LNCaP clone FGC (cell line): ENCODE measurements at places on chromosomes 3 and 15.

DNA sequence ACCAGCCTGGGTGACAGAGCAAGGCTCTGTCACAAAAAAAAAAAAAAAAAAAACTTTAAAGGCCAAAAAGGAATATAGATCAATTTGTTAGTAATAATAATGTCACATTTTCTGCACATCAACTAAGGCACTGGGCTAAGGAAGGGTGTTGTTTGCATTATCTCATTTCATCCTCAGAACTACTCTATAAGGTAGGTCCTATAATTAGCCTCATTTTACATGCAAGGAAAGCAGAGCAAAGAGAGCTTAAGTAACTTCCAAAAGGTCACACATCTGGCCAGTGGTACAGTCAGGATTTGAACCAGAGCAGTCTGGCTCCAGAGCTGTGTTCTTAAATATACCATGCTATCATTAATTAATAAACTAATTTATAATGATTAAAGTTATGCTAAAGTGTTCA, 42.2 kb upstream of the SPATA12 start:
- no peak for DNase-seq

DNA sequence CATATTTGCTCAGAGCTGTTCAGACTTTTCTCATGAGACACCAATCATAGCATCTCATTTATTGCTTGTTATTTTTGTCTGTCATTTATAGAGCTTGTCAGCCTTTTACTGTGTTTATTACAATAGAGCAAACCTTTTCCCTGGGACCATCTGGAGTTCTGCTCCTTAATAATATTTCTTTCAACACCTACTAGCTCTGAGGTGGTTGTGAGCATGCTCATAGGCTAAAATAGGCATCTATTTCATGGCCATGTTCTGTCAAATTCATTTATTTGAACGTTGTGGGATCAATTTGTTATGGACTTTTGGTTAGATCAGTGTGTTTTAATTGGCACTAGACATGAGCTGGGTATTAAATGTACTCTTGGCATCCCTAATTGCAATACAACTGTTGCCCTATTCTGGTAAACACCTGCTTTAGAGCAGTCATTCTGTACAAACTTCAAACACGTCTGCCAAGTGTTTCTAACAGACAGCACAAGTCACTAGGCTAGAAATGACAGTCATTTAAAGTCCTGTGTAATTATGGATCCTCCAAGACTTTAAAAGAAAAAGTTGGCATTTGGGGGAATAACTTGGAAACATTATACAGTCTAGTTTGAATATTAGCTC, 766.3 kb downstream of the ZNF385D start:
- no peak for DNase-seq

- DNase-seq: no peak
These were observed 135.3 kb downstream of the MEX3B start for GRCh38 chr15:81910355-81911021.

- no peak for DNase-seq
These were observed 150.2 kb downstream of the DNAJB8 start for GRCh38 chr3:128316481-128316891.

DNA sequence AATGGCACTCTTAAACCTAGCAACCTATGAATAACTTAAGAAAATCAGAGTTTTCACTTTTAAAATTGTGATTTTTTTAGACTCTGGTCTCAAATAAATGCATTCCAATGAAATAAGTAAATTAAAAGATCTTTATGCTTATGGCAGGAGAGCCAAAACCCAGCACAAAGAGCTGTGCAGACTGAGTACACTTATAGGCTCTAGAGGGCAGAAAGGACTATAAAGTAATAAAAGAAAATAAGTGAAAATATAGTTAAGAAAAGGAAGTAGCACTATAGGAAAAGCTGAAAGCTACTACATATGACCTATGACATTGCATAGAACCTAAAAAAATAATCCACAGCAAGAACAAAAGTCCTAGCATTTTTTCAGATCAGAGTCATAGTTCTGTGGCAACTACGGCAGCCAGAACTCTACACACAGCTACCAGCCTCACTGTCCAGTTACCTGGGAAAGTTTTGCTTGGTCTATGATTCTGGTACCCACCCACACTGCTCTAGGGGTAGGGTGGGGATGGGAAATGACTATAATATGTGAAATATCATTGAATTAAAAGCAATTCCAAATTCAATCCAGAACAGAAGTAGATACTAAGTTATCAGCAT, 30.5 kb downstream of the CLASP2 start:
- no peak for DNase-seq

- no peak for DNase-seq
These were observed 78.5 kb upstream of the RBMS3 start for GRCh38 chr3:29202378-29202777.

DNA sequence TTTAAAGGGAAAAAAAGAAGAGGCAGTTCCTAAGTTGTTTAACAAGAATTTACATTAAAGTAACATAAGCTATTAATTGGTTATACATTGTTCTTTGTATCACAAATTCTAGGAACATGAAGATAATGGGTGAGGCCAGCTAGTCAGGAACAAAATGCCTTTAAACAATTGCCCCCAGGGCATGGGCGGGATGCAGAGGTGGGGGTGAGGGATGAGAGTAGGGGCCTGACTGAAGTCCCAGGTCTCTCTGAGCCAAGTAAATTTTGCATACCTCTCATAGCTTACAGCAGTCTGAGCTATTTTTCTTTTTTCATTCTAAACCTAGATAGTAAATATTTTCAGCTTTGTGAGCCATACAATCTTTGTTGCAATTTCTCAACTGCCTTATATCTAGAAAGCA, 77.8 kb upstream of the RNU6-1 start:
- DNase-seq: no peak

DNA sequence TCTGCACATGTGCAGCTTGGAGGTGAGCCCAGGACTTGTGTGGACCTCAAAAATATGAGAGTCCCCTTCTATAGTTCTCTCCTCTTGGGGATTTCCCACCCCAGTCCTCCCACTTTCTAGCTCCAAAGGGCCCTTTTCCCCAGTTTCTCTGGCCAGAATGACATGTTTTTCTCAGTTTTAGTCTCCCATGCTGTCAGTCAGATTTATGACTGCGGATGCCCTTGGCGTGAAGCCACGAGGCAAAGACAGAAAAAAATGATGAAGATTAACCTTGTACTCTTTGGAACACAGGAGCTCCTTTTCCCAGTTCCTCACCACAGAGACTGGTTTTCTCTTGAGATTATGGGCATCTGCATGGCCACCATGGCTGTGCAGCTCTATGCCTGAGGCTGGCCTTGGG, 72.0 kb upstream of the TTBK2 start:
- DNase-seq: no peak

DNA sequence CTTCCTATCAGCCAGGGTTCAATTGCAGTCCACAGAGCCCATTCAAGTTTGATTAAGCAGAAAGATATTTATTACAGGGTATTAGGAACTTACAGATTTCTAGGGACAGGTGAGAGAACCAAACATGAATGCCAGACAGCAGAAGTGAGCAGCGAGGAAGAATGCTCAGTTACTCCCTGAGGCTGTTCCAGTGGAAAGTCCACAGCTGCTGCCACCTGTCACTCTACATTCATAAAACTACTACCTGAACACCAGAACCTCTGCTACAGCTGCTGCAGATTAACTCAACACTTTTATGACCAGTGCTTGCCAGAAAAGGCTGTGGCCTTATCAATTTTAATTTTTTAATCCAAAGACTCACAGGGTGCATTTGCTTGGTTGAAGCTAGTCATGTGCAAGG, 325.4 kb upstream of the ONECUT1 start:
- DNase-seq: no peak

DNA sequence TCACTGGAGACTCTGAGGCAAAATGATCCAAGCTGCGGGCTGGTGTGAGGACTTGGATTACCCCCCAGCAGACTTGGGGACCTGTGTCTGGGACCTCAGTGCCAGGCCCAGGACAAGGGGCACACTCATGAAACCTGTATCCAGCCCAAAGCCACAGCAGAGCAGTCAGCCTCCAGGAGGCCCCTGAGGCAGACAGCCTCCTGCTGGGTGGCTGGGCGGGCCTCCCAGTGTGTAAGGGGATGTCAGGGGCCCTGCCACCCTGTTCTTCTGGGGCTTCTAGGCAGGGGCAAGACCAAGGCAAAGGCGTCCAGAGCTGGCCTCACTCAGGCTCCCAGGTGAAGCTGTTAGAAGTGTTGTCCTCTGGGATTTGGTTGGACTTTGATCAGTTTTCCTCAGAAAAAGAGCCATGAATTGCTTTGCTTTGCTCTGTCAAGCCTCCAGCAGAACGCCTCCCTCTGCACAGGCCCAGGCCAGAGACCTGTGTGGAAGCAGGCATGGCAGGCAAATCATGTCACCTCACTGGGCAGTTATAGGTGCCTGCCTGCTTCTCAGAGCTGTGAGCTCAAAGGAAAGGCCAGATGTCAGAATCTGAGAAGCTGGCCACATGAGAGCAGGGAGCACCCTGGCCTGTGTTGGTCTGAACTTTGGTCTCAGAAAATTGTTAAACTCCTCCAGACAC, 77.4 kb downstream of the SMAD6 start:
- DNase-seq: no peak
